Sigmoid colon (tissue), 7 donors: ENCODE measurements at places on chromosomes 4 and X. TPM values are rescaled to one million over a fixed set of nuclear protein-coding genes. Genes with fewer than 3 reads are reported as not detected.

The NHSL2 gene
- total RNA-seq: 21.3 TPM

The WDR19 gene
- total RNA-seq: 49.9 TPM

The SNCA gene
- total RNA-seq: 27.0 TPM

The MAGEB2 gene
- not detected for total RNA-seq

The GAGE10 gene
- total RNA-seq: not detected

The CT45A2 gene
- not detected for total RNA-seq

DNA sequence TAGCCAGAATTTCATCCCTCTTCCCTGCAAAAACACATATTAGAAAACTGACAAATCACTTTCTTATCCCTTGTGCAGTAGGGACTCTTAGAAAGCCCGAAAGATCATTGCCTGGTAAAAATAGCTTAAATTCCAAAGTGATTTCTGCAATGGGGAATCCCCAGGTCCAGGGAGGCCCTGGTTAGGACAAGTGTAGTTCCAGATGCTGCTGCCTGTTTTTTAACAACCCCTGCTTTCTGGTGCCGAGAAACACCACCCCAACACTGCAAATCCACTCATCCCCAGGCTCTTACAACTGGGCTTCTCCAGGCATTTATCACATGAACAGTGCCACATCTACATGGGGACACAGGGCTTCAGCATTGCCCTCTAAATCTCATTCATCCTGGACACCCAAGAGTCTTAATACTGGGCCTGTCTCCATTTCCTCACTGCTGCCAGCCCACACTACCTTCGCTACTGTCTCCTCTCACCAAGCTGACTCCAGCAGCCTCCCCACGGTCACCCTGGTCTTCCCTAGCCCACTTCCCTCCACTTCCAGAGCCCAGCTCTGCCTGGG is 112.2 kb upstream of the PSAPL1 start:
- H3K4me1 ChIP-seq: no peaks in the 10 kb centered on the region
- DNase-seq: no peak
- no peak overlapping the region for H3K27ac ChIP-seq
- H3K4me3 ChIP-seq: no peak overlapping the region
- H3K27me3 ChIP-seq: no peaks in the 10 kb centered on the region

- no peaks in the 10 kb centered on the region for H3K4me1 ChIP-seq
- no peaks in the 10 kb centered on the region for H3K36me3 ChIP-seq
- H3K4me3 ChIP-seq: no peak overlapping the region
- DNase-seq: no peak
- H3K27ac ChIP-seq: no peak overlapping the region
These were observed 12.5 kb downstream of the L1CAM start for GRCh38 chrX:153873282-153874084.

DNA sequence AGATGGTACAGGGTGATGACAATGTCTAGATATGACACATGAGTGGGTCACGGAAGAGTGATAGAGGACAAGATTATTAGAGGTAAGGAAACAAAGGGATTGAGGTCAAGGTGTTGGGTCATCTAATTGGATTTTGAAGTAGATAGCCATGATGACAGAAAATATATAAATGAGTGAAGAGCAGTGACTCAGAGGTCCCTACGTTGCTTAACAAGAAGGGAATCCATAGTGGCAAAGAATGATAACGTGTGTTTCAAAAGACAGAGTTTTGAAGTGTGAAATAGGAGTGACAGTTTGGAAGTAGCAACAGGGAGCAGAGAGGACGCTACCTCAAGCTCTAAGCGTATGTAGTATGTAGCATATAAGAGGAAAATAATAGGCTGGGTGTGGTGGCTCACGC is 22.2 kb upstream of the CAMK2D start:
- H3K27ac ChIP-seq: no peak overlapping the region
- no peak overlapping the region for H3K4me3 ChIP-seq
- no peak for DNase-seq
- no peaks in the 10 kb centered on the region for H3K36me3 ChIP-seq

DNA sequence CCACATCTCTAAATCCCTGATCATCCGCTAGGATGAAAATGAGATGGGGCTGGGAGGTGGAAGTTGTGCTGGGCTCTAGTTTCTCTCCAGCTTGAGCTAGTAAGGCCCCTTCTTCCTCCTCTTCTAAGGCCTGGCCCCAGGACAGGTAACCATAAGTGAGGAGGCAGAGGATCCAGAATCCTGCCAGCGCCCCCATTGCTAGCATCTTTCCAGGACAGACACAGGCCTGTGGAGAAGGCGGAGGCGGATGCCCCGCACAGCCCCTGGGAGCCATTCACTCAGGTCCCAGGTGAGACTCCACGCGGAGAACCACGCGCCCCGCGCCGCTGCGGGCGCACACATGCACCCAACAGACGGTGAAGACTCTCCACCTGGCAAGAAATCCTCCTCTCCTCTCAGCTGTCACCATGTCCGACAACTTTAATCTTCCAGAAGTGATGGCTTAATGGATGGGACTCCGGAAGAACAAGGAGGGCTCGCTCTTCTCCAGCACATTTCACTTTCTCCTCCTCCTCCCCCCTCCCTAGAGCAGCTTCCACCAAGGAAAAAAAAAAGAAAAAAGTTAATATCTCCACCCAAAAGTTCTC is 793 bp downstream of the ARSJ start:
- no peaks in the 10 kb centered on the region for H3K36me3 ChIP-seq
- peak overlapping the region; percentile 67 for H3K4me3 ChIP-seq
- peak overlapping the region; percentile 91 for H3K27ac ChIP-seq
- no peak for DNase-seq
- H3K27me3 ChIP-seq: no peaks in the 10 kb centered on the region

GRCh38 chr4:140300271-140300970 is 73.0 kb upstream of the SCOC start:
- H3K4me1 ChIP-seq: peaks cover 15% of the 10 kb centered on the region
- H3K36me3 ChIP-seq: no peaks in the 10 kb centered on the region
- peak overlapping the region; percentile 30 for H3K27ac ChIP-seq

DNA sequence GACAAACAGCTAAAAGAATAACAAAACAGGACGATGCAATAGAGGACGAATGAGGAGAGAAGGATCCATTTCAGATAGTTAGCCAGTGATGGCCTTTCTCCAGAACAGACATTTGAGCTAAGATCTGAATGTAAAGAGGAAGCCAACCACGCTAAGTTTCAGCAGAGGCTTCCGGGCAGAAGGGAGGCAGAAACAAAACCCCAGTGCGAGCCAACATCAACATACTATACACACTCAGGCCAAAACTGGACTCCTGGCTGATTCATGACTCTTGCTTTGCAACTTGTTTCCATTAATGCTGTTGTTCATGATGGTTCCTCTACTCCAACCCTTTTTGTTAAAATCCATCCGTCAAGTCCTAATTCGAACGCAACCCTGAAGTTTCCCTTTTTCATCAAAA is 730.3 kb downstream of the TRIML1 start:
- no peak overlapping the region for H3K27ac ChIP-seq
- H3K36me3 ChIP-seq: no peaks in the 10 kb centered on the region
- H3K4me1 ChIP-seq: no peaks in the 10 kb centered on the region

GRCh38 chr4:43049326-43049725 is 156.8 kb downstream of the GRXCR1 start:
- no peaks in the 10 kb centered on the region for H3K36me3 ChIP-seq
- DNase-seq: no peak
- no peaks in the 10 kb centered on the region for H3K4me1 ChIP-seq
- no peak overlapping the region for H3K4me3 ChIP-seq
- H3K27me3 ChIP-seq: no peaks in the 10 kb centered on the region
